ENCODE measurements at places on chromosomes 5 and 9.
A peak's percentile ranks its signal among the peaks of the same experiment; 100 is the strongest.

DNA sequence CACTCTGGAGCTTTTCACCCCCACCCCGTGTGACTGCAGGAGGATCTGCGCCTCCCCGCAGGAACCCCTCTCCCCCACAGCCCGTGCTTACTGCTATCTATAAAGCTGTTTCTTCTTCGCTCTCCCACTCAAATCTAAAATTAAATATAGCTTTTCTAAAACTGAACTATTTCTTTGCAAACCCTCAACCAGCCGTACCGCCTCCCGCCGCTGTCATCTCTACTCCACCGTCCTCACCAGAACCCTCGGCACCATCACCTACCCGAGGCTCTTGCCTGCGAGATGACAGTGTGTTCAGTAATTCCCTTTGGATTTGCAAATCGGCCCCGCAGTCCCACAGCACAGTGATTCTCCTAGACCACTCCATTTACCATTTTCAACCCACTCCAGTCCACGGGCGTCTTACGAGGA lies 13.6 kb downstream of the LPCAT1 start:
- DNase-seq = no peak

DNA sequence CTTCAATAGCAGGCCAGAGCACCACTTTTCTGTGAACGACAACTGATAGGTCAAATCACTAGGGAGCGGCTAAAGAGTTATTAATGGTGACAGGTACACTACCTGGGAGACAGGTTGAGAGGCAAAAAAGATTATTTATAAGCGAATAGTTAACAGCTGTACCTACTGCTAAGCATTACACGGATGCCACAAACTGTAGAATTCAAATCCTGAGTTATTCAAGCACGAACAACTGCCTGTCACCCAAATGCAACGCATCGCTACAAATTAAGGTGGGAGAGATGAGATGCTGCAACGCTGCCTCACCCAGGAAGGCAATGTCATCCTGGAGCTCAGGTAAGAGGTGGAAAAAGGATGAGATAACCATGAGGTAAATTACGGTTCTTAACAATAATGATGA lies 342.9 kb downstream of the BNC2 start:
- no peak for DNase-seq

DNA sequence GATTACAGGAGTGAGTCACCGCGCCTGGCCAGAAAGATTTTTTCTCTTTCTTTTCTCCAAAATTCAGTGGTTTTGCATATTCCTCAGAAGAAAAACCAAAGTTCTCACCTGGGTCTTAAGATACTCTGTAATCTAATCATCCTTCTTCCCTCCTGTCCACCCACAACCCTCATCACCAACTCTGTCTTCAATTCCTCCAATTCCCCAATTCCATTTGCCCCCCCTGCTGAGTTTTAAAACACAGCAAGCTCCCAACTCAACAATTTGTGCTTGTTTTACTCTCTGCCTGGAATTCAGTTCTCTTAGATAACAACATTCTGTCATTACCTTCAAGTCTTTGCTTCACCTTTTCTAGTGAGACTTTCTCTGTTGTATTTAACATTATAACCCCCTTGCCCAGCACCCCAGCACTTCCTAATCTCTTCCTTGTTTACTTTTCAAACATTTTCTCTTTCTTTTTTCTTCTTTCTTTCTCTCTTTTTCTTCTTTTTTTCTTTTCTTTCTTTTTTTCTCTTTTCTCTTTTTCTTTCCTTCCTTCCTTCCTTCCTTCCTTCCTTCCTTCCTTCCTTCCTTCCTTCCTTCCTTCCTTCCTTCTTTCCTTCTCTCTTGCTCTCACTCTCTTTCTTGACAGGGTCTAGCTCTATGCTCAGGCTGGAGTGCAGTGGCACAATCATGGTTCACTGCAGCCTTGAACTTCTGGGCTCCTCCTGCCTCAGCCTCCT lies 7.8 kb downstream of the TEX48 start:
- no peak for DNase-seq

DNA sequence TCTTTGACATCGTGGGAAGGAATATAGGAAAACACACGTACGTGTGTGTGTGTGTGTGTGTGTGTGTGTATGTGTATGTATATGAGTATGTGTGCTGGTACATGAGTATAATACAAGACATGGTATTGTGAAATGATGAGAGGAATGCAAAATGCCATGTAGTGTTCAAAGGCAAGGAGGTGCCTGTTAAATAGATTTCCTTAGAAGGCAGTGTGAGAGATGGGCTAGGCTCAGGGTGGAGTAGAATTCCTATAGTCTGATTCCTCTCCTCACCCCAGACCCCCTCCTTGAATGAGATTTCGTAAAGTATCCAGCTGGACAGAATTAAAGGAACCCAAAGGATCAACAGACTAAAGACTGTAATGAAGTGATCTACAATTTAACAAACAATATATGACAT lies 11.1 kb downstream of the GPR21 start:
- DNase-seq = peak; percentile 60

DNA sequence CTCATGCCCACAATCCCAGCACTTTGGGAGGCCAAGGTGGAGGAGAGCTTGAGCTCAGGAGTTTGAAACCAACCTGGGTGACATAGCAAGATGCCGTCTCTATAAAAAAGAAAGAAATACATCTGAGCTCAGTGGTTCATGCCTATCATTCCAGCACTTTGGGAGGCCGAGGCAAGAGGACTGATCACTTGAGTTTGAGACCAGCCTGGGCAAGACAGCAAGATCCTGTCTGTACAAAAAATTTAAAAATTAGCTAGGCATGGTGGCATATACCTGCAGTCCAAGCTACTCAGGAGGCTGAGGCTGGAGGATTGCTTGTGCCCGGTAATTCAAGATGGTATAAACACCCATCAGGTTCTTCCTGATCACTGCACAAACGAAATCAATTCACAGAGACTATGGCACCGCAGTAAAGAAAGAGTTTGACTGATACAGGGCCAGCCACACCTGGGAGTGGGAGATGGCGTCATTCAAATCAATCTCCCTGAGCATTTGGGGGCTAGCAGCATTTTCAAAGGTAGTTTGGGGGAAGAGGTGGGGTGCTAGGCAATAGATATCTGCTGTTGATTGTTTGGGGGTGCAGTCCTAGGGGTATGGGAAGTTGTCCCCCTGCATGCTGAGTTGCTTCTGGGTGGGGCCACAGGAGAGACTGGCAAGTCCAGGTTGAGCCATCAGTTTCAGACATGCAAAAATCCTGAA lies 169.2 kb downstream of the TTC39B start:
- DNase-seq = no peak

GRCh38 chr5:172902497-172903472 lies 56.4 kb upstream of the RPL26L1 start:
- peak; percentile 77 for DNase-seq

DNA sequence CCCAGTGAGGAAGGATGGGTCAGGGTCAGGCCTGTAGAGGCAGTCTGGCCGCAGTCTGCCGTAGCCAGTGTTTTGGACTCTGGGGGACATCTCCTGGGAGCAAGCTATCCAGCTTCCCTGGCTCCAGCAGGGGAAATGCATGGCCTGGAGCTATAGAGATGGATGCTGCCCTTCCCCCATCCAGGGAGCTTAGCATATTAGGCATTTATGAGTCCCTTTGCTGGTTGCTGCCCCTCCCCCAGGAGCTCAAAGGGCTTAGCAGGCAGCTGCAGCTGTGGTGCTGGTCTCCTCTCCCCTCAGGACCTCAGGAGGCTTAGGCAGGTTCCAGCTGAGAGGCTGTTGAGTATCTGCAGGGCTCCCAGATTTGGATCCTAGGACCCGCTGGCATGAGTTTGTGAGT lies 1158.7 kb downstream of the DTWD2 start:
- DNase-seq = no peak

GRCh38 chr5:43191740-43192557 lies at the start of gene NIM1K:
NIM1K (plus strand) TSS chr5:43192225; CDS start chr5:43245776, 53,551 bp downstream.
- peak; percentile 53 for DNase-seq

- peak; percentile 13 for DNase-seq
Observed at GRCh38 chr5:180860273-180860886, 696 bp downstream of the ZFP62 start.

GRCh38 chr9:90827181-90827871 lies 25.7 kb downstream of the SYK start:
- DNase-seq = no peak

- no peak for DNase-seq
Observed at GRCh38 chr9:105328872-105329718, 84.6 kb downstream of the SLC44A1 start.

GRCh38 chr9:98191181-98191608 lies 1.2 kb downstream of the CORO2A start:
- no peak for DNase-seq

Data from fibroblast of the conjunctiva (primary cell).